COR-L47 (cell line): ENCODE measurements at places on chromosomes 11 and 22.

DNA sequence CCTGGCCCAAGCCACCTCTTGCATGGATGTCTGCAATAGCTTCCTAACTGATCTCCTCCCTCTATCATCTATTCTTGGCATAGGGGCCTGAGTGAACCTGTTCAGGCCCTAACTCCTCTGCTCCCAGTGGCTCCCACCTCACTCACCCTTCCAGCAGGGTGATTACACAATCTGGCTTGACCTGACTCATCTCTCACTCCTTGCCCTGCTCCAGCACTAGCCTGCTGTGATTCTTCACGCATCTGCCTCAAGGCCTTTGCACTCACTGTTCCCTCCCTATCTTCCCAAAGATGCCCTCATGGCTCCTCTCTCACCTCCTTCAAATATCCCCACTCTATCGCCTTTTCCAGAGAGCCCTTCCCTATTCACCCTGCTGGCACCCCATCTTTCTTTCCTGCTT lies 10.5 kb downstream of the SCN4B start:
- DNase-seq, result no peak

- no peak for DNase-seq
These were observed 323.3 kb upstream of the NCAM1 start for GRCh38 chr11:112637876-112638275.

- DNase-seq, result no peak
These were observed 76.8 kb upstream of the SUSD2 start for GRCh38 chr22:24104307-24105012.

- no peak for DNase-seq
These were observed 59.2 kb downstream of the CACNG2 start for GRCh38 chr22:36644333-36644757.

- DNase-seq, result no peak
These were observed 147.0 kb upstream of the B3GAT1 start for GRCh38 chr11:134558916-134559601.

- no peak for DNase-seq
These were observed 173.3 kb downstream of the CADM1 start for GRCh38 chr11:115330684-115331482.

DNA sequence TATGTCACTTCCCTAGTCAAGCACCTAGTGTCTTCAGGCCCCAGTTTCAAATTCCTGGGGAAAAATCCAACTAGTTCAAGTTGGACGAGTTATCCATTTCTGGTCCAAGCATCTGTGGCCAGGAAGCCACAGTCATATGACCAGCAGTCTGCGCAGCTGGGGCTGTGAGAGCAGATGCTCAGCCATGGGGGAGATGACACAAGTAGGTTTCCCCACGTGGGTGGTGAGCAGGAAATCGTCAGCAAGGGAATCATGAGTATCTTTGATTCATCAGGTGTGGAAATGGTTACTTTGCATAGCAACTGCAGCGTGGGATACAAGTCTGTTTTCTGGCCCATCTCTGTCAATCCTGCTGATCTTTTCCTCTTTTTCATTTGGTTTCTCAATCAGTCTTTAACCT lies 185.3 kb downstream of the C11orf91 start:
- DNase-seq, result no peak

- peak; percentile 25 for DNase-seq
These were observed 35.0 kb downstream of the CWC15 start for GRCh38 chr11:94938095-94939055.

DNA sequence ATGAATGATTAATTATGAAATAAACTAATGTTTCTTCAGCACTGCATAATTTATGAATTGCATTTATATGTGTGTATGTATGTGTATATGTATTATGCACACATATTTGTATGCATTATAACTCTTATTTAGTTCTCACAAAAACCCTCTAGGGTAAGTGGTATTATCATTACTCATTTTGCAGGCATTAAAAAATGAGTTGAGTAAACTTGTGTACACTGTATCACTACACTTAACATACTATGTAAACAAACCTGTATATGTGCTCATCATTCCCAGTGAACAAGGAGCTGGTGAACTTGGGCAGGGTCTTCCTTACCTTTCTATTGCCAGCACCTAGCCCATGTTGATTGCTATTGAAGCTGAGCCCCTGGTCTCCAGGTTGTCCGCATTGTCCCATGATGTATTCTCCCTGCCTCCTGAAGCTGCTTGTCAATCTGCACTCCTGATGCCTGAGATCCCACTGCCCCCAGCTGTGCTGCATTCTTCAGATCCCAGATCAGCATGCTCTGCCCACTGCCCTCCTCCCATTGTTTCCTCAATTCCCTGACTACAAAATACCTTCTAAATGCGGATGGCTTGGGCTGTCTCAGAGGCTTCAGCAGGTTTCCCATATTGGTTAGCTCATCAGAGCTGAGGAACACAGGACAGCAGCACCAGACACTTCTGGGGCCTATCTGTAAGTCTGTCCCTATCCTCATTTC lies 267.9 kb upstream of the SESN3 start:
- no peak for DNase-seq

DNA sequence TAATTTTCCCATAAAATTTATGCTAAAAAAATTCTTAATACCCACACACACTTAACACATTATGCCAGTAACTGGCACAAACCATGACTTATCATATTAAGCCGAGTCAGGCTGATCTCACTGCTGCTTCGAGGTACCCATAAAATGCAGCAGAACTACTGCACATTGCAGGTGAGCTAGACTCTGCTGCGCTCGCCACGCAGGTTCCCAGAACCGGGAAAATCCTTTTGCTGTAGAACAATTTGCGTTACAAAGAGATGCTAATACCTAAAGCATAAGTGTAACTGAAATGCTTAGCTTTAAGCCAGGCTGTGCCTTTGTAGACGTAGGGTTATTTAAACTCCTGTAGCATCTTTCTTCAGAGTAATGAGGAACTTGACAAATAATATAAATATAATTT lies 200.3 kb downstream of the MSANTD4 start:
- DNase-seq, result no peak

GRCh38 chr22:19285831-19286230 lies 5.7 kb downstream of the CLTCL1 start:
- no peak for DNase-seq

DNA sequence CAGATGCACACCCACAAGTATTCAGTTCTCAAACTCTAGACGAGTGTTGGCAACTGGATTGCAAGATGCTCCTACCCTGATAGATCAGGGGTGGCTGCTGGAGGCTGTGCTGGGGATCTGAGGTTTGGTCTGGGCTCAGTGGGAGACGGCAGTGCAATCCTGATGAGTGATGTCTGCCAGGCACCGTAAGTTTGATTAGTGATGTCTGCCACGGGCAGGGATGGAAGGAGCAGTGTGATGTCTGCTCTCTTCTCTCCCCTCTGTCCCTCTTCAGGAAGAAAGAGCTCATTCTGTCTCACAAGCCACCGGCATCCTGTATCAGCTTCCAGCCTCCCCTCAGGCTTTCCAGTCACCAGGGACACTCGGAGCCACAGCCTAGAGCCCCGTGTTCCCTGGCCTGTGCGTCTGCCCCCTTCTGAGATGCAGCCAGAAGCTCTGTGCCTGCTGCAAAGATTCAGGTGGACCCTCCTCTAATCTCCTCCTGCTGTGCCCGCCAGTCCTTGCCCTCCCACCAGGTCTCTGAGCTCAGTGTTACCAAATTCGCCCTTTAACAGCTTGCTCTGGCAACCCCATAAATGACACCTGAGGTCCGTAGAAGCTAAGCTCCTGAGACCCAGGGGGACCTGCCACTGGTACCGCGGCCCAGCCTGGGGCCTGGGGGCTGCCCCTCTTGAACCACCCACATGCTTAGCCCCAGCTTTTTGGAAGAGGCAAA lies 19.9 kb downstream of the TP53I11 start:
- DNase-seq, result no peak
